ENCODE measurements at places on chromosomes 11 and 22.

- no peak for DNase-seq
These were observed 1.5 kb upstream of the GRAMD4 start for GRCh38 chr22:46618667-46619066.

DNA sequence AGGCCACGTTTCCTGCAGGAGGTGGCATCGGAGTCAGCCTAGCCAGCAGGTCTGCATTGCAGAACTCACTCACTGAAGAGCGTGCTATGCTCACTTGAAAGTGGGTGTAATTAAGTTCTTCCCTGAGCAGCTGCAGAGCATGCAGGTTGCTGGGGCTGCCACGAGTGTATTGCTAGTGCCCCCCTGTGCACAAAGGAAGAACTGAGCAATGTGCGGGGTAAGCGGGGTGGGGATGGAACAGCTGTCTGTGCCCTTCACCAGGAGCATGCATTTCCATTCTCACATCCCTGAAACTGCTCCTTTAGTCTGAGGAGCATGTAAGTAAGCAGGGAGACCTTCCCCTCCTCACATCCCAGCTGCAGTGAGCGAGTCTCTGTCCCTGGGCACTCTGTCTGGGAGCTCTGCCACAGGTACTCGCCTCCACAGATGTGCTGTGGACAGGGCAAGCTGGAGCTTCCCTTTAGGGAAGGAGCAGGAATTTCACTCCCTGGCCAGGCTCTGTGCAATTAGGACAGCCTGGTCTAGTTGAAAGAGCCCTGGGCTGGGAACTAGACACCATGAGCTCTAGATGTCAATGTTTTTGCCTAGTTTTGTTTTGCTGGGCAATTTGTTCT lies 1031.8 kb downstream of the NTM start:
- DNase-seq = peak; percentile 64

DNA sequence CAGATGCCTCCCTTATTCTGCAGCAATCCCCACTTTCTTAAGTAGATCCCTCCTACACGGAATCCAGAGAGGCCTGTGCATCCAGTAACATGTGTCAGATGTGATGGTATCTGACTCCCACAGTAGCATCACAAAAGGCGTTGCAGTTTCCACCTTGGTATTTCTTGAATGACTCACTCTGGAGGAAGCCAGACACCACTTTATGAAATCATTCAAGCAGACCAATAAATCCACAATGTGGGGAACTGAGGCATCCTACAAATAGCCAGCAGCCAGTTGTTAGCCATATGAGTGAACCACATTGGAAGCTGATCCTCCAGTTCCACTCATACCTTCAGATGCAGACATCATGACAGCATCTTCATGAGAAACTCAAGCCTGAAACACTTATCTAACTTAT lies 798.1 kb downstream of the OPCML start:
- DNase-seq = no peak

DNA sequence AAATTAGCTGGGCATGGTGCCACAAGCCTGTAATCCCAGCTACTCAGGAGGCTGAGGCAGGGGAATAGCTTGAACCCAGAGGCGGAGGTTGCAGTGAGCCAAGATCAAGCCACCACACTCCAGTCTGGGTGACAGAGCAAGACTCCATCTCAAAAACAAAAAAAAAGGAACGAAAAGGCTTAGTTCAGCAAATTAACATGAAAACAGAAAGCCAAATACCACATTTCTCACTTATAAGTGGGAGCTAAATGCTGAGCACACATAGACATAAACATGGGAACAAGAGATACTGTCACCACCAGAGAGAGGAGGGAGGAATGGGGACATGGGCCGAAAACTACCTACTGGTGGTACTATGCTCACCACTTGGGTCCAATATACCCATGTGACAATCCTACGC lies 38.6 kb downstream of the SCGB1A1 start:
- no peak for DNase-seq

- no peak for DNase-seq
These were observed 1217.6 kb downstream of the JRKL start for GRCh38 chr11:97607291-97608000.

DNA sequence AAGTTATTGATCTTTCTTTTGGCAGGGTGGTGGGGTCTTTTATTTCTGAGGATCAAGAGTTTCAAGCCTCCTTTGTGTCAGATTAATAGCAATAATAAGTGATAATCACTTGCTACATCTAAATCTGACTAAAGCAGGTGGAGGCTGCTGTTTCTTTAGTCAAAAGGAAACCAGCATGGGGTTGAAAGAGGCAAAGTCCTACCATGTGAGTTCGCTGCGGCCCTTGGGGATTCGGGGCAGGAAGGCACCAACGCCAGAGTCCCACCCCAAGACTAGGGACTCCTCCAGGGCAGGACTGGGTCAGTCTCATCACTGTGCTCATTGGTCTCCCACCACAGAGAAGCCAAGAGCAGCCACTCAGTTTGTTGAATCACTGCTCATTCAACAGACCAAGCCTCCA lies 73.0 kb downstream of the TENM4 start:
- no peak for DNase-seq

DNA sequence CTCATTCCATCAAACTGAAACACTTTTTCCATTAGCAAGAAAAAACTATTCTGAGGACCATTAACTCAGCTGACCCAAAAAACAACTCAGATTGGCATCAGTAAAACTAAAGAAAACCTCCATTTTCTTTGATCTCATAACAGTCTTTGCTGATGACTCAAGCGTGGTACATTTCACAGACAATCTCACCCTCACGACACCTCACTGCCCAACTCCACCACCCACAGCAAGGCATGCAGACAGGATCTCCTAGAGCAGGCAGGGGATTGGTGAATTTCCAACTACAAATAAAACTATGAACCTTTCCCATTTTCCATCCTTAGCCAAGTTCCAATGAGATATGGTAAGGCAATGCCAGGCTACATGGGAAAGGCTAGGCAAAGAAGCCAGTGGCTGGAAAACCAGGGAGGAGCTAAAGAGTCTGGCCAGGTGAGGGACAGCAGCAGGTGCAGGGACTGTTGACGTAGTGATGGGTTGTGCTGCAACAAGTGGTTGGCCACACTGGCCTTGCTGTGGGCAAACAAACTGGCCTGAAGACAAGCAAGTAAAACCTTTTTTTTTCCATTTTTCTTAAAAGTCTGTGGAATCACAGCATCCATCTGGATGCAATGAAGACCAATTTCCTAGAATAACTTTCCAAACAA lies 97.2 kb downstream of the SERGEF start:
- no peak for DNase-seq

GRCh38 chr11:94785509-94785908 lies 17.4 kb downstream of the AMOTL1 start:
- no peak for DNase-seq

- DNase-seq = no peak
These were observed 130.9 kb upstream of the SEZ6L start for GRCh38 chr22:26038365-26038764.

DNA sequence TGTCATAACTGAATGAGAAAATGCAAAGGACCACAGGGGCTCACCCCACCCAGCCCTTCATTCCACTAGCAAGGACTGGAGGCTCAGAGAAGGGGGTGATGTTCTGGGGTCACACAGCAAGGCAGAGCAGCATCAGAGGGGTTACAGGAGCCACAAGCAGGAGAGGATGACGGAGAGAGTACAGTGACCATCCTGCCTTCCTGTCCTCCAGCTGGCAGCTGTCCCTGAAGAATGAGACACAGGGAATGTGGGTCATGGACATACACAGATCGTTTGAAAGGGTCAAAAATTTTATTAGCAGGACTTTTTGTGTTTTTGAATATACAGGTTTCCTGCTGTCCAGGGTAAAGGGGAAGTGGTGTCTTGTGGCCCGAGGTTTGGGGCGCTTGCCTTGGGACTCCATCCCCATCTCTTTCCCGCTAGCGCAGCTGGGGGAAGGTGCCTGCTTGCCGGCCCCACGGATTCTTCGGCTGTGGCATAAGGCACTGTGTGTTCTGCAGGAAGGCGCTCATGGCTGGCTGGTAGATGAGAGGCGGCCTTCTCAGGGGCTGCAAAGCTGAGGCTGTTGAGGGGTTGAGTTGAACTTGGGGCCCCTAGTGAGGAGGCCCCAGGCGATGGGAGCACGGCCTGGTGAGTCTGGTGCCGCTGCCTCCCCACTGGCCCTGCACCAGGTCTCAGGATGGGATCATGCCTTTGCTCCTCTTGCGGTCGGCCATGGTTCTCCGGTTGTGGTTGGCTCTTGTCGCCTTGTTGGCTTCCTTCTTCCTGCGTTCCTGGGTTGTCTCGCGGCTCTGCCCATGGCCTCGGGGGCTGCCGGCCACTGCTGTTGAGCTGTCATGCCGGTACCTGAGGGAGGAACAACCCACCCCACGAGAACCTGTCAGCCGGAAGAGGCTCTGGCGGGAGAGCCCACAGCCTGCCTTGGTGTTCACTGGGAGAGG lies 21.4 kb downstream of the UQCR10 start:
- no peak for DNase-seq

DNA sequence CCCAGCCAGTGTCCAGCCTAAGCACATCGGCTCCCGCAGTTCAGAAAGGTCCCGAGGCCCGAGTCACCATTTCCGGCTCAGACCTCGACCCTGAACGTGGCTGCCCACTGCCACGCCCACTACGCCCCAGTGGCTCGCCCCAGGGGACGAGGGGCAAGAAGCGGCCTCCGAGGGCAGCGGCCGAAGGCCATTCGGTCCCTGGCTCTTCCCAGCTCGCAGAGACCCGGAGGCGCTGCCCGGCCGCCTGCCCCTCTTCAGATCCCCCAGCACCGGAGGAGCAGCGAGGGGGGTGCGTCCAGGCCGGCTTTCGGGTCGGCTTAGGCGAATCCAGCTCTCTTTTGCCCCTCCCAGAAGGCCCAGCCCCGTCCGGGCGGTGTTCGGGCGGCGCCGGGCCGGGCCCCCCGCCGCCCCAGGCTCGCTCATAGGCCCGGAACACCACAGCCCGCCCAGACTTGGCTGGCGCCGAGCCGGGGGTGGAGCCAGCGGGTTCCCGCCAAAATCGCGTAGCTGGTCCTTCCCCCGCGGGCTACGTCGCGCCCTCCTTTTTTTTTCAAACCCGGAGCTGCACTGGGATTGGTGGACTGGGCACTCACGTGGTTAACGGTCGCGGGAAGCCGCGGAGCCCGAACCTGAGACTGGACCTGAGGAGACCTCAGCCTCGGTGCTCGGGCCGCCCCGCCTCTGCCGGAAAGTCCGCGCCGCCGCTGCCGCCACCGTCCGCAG lies at the start of gene WEE1:
WEE1 (plus strand) TSS at position 619 of the 723 bp plus-strand sequence. CDS start 264 bp downstream, outside the sequence.
- peak; percentile 99 for DNase-seq

GRCh38 chr11:19756675-19757475 lies 44.2 kb downstream of the NAV2 start:
- no peak for DNase-seq

DNA sequence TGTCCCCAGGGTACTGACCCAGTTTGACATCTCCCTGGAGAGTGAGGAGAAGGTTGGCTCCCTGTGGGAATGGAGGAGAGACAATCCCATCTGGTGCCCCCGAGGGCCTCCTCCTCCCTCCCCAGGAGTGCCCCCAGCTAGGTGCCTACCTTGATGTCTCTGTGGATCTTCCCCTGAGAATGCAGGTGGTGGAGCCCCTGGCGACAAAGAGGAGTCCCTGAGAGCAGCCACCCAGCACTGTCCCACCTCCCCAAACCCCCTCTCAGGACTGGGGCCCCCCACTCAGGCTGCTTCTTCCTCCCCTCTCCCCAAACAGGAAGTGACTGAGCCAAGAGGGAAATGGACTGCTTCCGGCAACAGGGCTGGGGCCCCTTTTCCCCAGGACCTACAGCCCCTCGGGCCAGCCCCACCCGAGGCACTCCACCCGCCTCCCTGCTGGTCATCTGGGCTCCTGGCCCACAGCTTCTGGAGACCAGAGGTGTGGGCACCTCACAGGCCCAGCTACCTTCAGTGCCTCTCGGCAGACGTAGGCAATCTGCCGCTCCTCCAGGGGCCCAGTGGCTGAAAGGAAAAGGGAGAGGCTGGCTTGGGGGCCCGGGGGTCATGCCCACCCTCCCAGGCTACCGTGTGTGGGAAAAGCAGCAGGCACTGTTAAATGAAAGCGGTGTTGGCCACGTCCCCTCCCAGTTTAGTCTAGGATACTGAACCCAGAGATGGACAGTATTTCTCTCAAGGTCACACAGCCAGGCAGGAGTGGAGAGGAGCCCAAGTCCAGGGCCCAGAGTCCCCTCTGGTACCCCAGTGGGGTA lies 1.2 kb downstream of the MAP4K2 start:
- no peak for DNase-seq

DNA sequence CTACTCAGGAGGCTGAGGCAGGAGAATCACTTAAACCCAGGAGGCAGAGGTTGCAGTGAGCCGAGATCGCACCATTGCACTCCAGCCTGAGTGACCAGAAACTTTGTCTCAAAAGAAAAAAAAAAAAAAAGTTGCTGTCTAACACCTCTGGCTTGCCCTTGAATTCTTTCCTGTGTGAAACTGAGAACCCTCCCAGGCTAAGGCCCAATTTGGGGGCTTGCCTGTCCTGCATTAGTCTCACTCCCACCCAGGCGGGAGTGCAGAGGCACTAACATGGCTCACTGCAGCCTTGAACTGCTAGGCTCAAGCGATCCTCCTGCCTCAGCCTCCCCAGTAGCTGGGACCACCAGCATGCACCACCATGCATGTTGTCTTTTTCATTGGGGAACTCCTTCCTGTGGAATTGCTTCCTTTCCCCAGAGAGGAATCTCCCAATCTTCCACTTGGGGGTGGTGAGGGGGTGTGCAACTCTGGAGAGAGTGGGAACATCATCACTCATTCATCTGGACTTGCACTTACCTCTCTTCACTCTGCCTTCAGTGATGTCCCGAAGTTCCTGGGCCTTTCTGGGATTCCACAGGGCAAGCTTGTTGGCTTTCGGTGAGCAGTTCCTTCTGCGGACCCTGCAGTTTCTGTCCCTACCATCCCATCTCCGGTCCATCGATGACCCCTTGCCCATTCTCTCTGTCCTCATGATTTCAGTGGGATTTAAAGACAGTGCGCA lies 62.1 kb upstream of the CREB3L1 start:
- DNase-seq = no peak

DNA sequence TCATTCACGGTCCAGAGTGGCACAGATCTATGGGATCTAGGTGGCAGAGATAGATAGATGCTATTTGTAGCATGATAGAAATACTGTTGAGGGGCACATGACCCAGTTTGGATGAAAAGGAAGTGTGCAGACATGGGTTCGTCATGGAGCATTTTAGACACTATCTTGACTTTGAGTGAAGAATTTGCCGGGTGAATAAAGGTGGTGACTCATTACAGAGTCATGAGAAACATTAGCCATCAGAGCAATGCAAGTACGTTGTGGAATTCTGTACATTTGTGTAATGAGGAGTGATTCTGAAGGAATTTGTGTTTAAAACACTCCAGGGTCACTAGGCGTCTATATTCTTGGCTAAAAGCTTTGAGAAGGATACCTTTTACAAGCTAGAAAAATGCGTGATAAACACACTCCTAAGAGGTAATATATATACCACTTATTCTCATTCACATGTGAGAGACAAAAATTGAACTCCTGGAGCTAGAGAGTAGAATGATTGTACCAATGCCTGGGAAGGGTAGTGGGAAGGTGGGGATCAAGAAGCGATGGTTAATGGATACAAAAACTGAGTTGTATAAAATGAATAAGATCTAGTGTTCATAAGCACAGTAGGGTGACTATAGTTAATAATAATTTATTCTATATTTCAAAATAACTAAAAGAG lies 593.7 kb upstream of the LUZP2 start:
- no peak for DNase-seq

- DNase-seq = no peak
These were observed 49.8 kb downstream of the CLMP start for GRCh38 chr11:123145220-123145619.

Measured in GM20000 (cell line).